ENCODE measurements at places on chromosomes 16 and 17.

DNA sequence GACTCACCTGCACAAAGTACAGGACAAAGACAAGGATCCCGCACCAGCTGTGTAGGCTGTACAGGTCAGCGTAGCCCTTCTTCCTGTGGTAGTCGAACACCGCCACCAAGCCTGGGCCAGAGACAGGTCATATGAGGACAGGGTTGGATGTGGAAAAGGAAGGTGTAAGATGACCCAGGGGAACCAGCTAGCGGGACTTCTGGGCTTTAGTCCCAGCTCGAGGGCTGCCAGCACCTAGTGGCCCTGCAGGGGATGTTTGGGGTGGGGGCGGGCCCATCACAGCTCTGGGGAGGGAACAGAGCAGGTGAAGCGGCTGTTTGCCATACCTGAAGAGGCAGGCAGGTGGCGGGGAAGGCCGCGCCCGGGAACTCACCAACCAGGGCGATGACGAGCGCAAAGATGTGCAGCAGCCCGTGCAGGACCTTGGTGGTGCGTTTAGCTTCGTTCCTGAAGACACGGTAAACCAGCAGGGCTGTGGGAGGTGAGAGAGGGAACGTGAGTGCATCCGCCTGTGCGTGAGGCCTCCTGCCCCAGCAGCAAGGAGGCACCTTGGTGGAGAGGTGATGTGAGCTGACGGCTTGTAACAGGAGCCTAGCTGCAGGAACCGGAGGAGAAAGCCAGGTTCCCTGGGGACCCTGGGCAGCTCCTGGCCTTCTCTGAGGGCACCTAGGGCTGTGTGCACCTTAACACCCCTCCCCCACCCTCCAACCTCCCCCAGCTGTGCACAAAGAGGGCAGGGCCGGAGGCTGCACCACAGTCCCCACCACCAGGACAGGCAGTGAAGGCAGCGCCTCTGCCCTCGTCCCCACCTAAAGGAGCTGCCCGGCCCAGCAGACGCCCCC is 10.2 kb downstream of the CYB561 start:
- DNase-seq = no peak

DNA sequence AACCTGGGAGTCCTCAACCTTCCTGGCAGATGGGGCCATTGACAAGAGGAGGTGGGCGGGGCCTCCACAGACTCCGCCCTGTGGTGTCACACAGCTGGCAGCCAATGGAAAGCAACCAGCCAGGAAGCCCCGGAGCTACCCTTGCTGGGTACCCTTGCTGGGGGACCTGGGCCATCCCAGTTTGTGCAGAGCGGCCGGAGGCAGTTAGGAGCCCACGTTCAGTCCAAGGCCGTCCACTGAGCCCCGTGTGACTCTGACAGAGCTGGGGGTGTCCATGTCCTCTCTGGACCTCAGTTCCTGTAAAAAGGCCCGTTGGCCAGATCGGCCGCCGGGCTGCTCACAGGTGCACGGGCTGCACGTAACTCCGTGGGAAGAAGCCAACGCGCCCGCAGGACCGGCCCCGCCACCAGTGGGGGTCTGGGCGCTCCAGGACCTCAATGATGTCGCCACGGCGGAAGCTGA is 17.1 kb upstream of the FAM83G start:
- no peak for DNase-seq

- no peak for DNase-seq
Observed at GRCh38 chr16:66881014-66881417, 701 bp downstream of the PDP2 start.

- DNase-seq = no peak
Observed at GRCh38 chr16:28495795-28496749, 1.6 kb downstream of the APOBR start.

- DNase-seq = no peak
Observed at GRCh38 chr17:61404663-61404912, 4.9 kb downstream of the TBX2 start.

GRCh38 chr16:31277659-31278260 is 18.0 kb downstream of the ITGAM start:
- DNase-seq = no peak

GRCh38 chr16:389352-389751 is 7.6 kb upstream of the PGAP6 start:
- no peak for DNase-seq

DNA sequence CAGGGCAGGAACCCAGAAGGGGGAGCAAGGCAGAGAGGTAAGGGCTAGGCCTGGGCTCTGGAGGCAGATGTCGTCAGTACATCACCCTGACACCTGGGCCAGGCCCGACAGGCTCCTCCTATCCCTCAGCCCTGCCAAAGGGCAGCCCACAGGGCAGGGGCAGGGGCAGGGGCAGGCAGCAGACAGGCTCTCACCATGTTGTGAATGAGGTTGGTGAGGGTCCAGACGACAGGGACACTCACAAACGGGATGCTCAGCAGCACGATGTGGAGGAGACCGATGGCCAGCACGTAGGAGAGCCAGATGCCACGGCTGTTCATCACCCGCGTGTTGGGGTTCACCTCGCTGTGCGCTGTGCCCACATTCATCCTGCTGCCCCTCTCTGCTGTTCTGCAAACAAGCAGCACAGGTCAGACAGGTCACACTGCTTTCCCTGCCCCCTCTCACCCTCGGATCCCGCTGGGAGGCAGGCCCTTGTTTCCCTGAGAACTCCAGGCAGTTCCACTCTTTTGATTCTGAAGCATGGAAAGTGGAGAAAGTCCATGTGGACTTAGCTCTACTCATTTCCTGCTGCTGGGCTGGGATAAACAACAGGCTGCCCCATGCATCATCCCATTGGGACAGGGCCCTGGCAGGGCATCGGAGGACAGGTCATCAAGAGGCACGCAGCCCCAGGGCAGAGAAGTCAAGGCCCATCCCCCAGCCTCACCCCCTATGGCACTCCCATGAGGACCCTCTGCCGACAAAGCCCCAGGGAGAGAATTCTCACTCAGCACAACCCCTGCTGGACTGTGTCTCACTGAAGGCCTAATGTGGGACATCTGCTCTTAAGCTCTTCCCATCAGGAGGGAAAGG is 3.3 kb downstream of the ORMDL3 start:
- DNase-seq = no peak

DNA sequence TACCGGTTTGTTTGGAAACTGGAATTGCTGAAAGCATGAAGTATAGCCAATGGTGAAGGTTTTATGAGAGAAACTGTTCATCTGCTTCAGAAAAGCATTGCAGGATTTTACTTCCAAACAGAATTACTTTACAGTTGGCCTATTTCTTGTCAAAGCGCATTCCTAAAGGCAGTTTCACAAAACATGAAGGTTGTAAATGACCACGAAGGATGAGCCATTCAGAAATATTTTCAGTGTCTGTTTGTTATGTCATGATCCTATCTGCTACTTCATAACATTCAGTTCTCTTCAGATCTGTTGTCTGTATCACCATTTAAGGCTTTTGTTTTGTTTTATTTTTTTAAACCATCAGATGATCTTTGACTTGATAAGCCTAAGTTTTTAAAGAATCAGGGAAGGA is 45.7 kb downstream of the AATF start:
- DNase-seq = no peak

DNA sequence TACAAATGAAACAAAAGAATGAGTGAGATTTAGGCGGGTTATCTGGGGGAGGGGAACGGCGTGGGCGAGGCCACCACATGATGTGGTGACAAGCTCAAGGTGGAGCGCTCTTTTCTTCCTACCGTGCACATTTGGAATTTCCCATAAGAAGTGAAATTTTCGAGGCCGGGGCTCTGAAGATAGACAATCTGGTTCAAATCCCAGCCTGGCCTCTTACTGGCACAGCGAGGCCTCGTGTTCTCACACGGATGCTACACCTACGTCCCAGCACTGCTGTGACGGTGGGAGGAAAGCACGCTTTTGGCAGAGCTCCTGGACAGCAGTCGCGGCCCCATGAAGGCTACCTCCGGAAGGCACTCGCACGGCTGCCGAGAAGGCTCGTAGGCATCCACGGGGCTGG is 25.2 kb downstream of the ZDHHC7 start:
- DNase-seq = no peak

- no peak for DNase-seq
Observed at GRCh38 chr17:48137656-48138055, 30.1 kb downstream of the SNX11 start.

- DNase-seq = no peak
Observed at GRCh38 chr16:19522397-19522732, 467 bp upstream of the GDE1 start.

DNA sequence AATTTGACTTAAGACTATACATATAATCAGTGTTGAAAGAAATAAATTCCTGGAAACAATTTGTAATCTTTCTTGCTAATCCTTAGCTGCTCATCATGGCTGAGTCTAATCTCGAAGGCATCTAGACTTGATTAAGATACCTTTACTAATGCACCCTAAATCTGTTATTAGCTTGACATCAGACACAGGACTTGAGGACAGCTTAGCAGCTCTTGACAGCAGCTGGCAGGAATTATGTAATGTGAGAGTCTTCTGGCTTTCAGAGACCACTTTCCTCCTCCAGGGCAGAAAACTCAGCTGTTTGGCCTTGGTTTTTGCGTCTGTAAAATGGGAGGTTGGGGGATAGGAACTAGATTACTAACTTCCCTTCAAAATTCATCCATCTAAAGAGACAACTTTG is 7.1 kb upstream of the MPP2 start:
- no peak for DNase-seq

GRCh38 chr16:4323071-4323844 is 7.4 kb downstream of the GLIS2 start:
- DNase-seq = no peak

DNA sequence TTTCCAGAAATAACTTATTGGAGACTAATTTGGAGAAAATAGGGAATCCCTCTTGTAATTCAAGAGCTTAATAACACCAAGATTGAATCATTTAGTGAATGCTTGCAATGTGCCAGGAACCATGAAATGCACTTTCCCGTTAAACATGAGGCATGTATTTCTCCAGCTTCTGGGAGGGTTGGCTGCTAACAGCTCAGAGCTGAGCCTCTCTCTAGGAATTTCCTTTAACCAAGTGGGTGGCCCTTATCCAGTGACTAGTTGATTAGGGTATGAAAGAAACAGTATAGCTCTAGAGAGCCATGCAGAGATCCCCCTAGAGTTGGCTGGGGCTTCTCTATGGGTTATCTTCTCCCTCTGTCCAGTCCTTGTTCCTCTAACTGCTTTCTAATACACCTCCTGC is 356.4 kb upstream of the GOT2 start:
- no peak for DNase-seq

- no peak for DNase-seq
Observed at GRCh38 chr17:62880120-62880519, 72.0 kb upstream of the MARCHF10 start.

- DNase-seq = no peak
Observed at GRCh38 chr16:65917466-65917865, 449.0 kb upstream of the CDH5 start.

GRCh38 chr17:27153005-27153404 is 140.9 kb upstream of the WSB1 start:
- no peak for DNase-seq

- DNase-seq = no peak
Observed at GRCh38 chr16:17836868-17837602, 366.3 kb upstream of the XYLT1 start.

DNA sequence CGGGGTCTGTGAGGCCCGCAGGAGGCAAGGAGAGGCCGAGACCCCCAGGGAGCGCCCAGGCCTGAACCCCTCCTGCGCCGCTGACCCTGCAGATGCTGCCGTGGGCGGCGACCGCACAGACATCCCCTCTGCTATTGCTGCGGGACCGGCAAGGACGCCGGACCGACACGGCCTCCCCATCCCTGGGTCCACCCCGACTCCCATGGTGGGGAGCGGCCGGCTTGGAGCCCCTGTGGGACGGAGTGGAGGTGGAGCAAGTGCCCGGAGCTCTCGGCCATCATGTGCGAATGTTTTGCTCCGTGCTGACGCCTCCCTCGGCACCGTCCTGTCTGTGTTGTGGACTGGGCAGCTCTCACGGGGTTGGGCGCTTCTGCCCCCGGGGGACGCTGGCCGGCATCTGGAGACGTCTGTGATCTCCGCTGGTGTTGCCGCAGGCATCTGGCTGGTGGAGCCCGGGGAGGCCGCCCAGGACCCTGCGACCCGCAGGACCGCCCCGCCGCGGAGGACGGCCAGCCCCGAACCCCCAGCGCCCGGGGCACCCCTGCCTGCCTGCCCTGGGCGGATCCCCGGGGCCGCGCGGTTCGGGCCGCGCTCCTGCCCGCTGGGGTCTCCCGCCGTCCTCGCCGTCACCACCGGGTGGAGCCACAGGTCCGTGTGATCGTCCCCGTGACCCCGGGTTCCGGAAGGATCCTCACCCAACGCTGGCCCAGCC is 12.8 kb upstream of the GNG13 start:
- DNase-seq = peak; percentile 48

DNA sequence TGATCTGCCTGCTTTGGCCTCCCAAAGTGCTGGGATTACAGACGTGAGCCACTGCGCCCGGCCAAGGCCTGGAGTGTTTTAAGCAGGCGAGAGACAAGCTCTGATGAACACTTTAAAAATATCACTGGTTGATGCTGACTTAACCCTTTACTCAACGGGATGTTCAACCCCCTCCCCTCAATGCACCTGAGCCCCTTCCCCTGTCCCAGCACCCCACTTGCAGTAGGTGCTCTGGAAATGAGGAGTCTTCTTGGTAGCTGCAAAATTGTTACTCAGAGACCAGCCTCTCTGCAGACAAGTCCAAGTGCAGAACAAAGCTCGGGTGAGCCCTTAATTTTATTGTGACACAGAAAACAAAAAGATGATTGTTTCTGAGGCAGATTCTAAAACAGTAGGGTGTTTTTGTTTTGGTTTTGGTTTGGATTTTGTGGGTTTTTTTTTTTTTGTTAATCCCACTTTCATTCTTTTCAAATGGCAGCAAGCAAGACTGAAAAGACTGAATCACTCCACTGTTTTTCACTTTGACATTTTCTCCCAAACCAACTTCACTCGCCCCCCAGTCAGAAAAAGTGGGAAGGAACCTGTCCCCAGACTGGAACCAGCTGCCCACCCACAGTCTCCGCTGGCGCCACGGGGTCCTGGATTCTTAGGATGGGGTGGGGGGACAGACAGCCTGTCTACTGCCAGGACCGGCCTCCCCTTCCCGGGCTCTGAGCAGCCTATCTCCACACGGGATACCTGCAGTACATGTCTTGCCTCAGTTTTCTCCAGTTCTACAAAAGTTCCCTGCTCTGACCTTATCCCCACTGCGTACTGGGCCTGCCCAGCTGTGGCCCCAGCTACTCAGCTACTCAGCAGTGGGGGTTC is 5.2 kb upstream of the PLLP start:
- no peak for DNase-seq

GRCh38 chr16:14015033-14015432 is 56.1 kb upstream of the MRTFB start:
- no peak for DNase-seq

GRCh38 chr16:77336637-77337036 is 98.2 kb downstream of the ADAMTS18 start:
- no peak for DNase-seq
